ENCODE measurements at places on chromosomes 13 and 19.

GRCh38 chr19:805600-806550, 8.6 kb downstream of the PTBP1 start:
- DNase-seq: no peak

GRCh38 chr19:38122402-38123093, 101.5 kb downstream of the DPF1 start:
- DNase-seq: no peak

DNA sequence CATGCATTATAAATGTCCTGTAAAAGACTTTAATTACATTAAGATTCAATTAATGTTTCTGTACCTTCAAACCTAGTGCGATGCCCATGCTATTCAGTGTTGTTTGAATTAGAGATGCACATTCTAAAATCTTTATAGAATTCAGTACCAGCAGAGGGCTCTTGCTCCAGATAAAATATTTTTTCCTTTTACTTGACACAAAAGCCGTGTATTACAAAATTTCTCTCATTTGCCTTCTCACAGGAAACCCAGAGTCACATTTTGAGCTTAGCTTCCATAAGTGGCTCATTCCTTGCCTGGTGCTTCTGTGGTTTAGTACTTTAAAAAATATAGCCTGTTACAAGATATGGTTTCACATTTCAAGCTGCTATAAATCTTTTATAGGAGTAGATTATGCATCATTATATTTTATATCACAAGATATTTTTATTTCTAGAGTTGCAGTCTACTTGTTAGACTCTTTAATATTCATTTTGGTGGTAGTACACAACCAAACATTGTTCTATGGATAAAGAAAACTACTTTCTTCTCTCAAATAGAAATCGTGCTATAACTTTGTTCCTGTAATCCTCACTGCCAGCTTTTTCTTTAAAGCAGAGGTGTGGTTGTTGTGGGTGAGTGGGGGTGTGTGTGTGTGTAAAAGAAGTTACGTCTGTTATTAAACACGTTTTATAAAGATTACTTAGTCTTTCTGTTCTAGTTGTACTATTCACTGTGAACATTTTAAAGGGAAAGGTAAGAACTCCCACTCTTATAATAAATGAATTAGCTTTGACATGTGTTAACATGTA, 101.4 kb downstream of the RNF17 start:
- no peak for DNase-seq

GRCh38 chr13:78022164-78022877, 103.7 kb upstream of the EDNRB start:
- DNase-seq: no peak

DNA sequence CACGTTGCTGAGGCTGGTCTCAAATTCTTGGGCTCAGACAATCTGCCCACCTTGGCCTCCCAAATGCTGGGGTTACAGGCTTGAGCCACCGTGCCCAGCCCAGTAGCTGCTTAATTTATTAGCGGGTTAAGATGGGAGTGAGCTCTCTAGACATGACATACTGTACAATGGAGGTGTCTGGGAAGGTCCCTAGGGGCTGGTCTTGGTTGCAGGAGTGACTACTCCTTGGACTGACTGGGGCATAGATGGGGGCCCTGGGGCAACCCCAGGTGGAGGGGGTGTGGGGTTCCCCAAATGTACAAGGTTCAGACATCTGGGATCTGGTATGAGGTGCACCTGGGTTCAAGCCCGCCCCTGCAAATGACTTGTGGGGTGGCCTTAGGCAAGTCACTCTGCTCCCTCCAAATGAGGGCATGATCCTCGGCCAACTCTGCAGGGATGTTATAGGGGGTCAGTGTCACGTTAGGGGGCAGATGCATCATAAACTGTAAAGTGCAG, 12.8 kb downstream of the CIB3 start:
- DNase-seq: no peak

DNA sequence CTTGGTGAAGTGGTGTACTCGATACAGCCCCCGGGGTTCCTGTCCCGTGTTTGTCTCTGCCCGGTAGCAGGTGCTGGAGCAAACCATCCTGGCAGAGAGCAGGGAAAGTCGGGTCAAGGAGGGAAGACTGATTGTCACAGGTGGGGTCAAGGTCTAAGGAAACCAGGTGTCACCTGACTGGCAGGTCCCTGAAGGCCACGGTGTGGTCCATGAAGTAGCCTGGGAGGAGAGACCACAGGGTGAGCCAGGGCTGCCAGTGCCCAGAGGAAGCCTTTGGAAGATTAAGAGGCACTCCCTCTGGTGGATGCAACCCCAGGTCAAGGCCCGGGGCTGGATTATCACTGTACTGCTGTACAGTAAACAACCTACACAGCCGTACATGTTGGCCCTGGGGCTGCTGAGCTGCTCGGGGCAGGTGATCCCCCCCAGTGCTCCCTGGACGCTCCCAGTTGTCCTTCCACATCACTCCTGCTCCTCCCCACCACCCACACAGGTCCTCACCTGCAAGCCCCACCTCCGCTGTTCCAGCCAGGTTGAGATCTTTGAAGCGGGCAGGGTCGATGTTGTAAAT, 6.0 kb upstream of the CCER2 start:
- DNase-seq: no peak

DNA sequence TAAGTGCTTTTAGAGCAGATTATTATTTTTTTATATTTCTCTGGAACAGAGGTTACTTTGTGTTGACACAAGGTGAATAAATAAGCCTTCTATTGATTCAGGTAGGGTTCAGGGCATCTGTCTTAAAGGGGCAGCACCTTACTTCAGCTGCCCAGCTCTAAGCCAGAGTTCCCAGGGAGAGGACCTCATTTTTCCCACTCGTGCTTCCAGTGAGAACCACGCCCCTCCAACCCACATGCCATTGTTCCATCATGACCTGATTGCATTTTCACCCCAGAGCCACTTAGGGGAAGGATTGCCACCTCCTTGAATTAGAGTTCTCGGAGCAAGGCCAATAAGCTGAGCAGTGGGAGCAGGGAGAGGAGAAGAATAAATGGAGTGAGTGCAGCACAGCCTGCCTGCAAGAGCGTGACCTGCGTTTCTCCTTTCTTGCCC, 104.3 kb upstream of the FRY start:
- no peak for DNase-seq

- no peak for DNase-seq
These were observed 84.6 kb downstream of the CRYL1 start for GRCh38 chr13:20441056-20441455.

GRCh38 chr19:49442354-49442753, 1.0 kb upstream of the SLC17A7 start:
- DNase-seq: peak; percentile 21

DNA sequence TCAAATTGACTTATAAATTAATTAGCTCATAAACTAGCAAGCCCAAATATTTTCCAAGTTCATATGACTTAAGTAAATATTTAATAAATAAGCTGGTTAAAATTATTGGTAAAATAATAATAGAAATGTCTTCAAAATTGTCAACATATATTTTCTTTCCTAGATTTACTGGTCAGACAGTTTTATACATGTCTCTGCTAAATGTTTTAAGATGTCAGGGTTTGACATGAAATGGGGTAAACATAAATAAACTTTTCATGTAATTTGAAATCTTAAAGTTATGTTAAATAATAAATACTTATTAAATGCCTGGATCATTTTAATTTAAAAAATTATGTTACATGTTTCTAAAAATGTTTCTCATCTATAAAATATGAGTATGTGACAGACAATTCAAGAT, 18.3 kb upstream of the CYSLTR2 start:
- no peak for DNase-seq

Measured in anterior cingulate cortex (tissue), 58 donors.